ENCODE measurements at places on chromosomes 5 and 9.
A peak's percentile ranks its signal among the peaks of the same experiment; 100 is the strongest.

- DNase-seq = peak; percentile 62
Measured at GRCh38 chr5:176530983-176531901, 6.0 kb downstream of the RNF44 start.

DNA sequence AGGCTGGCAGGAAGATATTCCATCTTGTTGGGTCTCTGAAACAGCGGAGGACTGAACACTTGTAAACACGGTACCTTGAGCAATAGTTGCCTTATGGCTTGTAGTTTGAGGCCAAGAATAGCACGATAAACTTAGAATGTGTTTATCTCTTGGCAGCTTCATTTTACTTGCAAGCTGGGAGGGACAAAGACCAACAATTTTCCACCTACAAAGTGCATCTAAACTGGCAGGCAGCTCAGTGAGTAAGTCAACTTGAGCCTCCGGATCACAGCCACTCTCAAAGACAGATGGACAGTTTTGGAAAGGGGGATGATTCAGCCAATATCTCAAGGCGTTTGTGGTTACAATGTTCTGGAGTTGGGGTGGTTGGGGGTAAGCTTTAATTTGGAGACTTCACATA lies 652.6 kb downstream of the CETN3 start:
- no peak for DNase-seq

GRCh38 chr5:26054594-26054993 lies 983.8 kb downstream of the CDH9 start:
- no peak for DNase-seq

- no peak for DNase-seq
Measured at GRCh38 chr5:74314906-74315305, 325.6 kb downstream of the ENC1 start.

GRCh38 chr9:106890608-106891007 lies 27.6 kb downstream of the ZNF462 start:
- DNase-seq = no peak

Data from aorta (tissue), 5 donors.